ENCODE measurements at places on chromosomes 16 and 17. TPM values are rescaled to one million over a fixed set of nuclear protein-coding genes. Genes with fewer than 3 reads are reported as not detected.

- H3K36me3 ChIP-seq: no peaks in the 10 kb centered on the region
- H3K4me3 ChIP-seq: no peak overlapping the region
- H3K27me3 ChIP-seq: no peaks in the 10 kb centered on the region
- H3K27ac ChIP-seq: no peak overlapping the region
Measured at GRCh38 chr17:45426561-45426960, 6.1 kb downstream of the ARHGAP27 start.

GRCh38 chr16:57651344-57652333 lies 16.5 kb upstream of the ADGRG3 start:
- H3K4me3 ChIP-seq: no peak overlapping the region
- H3K27ac ChIP-seq: no peak overlapping the region
- no peaks in the 10 kb centered on the region for H3K36me3 ChIP-seq
- DNase-seq: no peak

Gene STX8
- total RNA-seq: 58.2 TPM

GRCh38 chr17:32520104-32520701 lies 33.4 kb downstream of the CDK5R1 start:
- no peaks in the 10 kb centered on the region for H3K36me3 ChIP-seq
- peak overlapping the region; percentile 69 for H3K27ac ChIP-seq
- DNase-seq: peak; percentile 62
- no peaks in the 10 kb centered on the region for H3K27me3 ChIP-seq

DNA sequence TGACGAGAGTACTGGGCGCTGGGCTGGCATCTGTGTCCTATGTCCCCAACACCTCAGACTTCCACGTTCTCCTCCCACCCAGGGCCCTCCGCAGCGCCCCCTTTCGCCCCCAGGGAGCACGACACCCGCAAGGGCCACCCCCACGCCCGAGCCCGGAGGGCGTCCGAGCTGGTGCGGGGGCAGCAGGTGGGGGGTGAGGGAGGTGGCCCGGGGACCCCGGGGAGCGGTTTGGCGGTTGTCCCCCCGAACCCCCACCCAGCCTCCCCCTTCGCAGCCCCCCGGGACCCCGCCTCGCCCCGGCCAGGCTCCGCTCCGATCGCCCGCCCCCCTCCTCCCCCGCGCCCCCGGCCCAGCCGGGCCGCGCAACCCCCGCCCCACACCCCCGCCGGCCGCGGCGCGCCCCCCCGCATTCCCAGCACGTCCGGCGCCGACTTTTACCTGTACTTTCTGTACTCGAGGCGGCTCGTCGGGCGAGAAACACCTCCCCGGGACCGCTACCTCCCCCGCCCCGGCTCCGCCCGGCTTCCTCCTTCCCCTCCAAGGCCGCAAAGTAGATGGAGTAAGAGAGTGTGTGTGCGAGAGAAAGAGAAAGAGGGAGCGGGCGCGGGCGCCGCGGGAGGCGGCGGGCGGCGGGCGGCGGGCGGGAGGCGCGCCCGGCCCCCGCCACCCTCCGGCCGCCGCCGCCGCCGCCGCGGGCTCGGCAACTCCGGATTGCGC lies 901 bp downstream of the CDYL2 start:
- peaks cover 6% of the 10 kb centered on the region for H3K4me1 ChIP-seq
- DNase-seq: peak; percentile 50
- H3K27ac ChIP-seq: no peak overlapping the region
- no peak overlapping the region for H3K4me3 ChIP-seq
- peaks cover 28% of the 10 kb centered on the region for H3K27me3 ChIP-seq

Gene CMTM2
- total RNA-seq: not detected

GRCh38 chr17:29577385-29578211 lies 9.1 kb downstream of the TP53I13 start:
- DNase-seq: no peak
- peaks cover 9% of the 10 kb centered on the region for H3K4me1 ChIP-seq
- H3K27me3 ChIP-seq: no peaks in the 10 kb centered on the region
- H3K36me3 ChIP-seq: no peaks in the 10 kb centered on the region
- no peak overlapping the region for H3K27ac ChIP-seq

Gene RPS15A
- 2,321 TPM for total RNA-seq

DNA sequence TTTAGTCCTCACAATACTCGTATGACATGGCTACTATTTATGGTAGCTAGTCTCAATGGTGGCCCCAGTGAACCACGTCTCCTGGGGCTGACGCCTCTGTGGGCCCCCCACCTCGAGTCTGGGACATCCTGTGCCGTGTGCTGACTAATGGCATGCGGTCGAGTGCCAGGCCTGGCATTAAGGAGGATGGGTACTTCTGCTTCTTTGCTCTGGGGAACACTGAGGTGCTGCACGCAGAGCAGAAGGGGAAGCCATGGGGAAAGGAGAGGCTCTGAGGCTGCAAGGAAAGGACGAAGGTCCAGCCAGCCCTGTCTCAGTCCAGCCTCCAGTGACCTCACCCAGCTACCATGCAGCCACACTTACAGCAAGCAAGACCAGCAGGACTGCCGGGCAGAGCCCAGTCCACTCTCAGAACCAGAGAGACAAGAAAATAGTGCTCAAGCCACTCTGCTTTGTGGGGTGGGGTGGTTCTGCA lies 5.7 kb upstream of the MPRIP start:
- no peak overlapping the region for H3K4me3 ChIP-seq
- no peaks in the 10 kb centered on the region for H3K36me3 ChIP-seq
- peaks cover 17% of the 10 kb centered on the region for H3K4me1 ChIP-seq
- DNase-seq: peak; percentile 77

Gene TGFB1I1
- 4.0 TPM for total RNA-seq

GRCh38 chr16:64365448-64365931 lies 756.4 kb downstream of the CDH11 start:
- H3K36me3 ChIP-seq: no peaks in the 10 kb centered on the region
- no peaks in the 10 kb centered on the region for H3K4me1 ChIP-seq
- DNase-seq: no peak

Gene C17orf50
- total RNA-seq: not detected

Gene C1QL1
- not detected for total RNA-seq

- no peaks in the 10 kb centered on the region for H3K4me1 ChIP-seq
- no peaks in the 10 kb centered on the region for H3K27me3 ChIP-seq
- no peak overlapping the region for H3K27ac ChIP-seq
Measured at GRCh38 chr16:88035292-88035691, 84.1 kb downstream of the BANP start.

Gene ASPSCR1
- 46.7 TPM for total RNA-seq

Data from B cell (primary cell).